Cerebellum (tissue), 4 donors: ENCODE measurements at places on chromosomes 12 and 14.

DNA sequence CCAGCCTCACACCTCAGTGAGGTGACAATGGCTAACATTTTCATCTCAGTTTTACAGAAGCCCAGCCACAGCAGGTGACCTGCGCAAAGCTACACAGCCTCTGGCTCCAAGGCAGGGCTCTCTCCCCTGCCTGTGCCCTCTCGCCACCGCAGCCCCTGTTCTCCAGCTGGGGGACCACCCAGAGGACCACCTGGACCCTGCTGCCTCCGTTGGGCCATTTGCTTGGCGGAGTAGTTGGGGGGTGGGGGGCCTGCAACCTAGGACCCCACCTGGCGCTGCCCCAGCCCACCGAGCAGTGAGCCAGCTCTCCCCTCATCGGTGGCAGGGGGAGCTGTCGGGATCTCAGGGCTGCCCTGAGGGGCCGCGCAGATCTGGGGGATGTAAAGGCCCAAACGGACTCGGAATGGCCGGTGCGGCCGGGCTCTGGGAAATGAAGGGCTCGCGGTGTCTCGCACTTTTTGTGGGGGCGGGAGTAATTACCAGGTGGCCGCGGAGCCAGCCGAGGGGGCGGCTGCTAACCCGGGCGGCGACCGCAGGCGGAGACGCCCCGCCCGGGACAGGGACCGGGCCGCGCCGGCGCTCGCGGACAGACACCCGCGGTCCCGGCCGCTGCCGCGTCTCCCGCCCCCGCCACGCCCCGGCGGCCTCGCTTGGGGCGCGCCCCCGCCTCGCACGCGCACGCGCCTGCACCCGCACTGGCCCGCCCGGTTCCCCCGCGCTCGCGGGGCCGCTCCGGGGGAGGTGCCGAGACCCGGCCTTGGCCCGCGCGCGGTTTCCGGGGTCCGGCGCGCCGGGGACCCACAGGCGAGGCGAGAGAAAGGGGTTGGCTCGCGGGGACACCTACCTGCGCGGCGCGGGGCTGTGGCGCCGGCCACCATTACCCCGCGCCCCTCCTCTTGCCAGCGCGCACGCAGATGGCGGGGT, 8.6 kb upstream of the GPR68 start:
- DNase-seq: peak; percentile 76

GRCh38 chr14:37082449-37082848, 90.0 kb downstream of the SLC25A21 start:
- no peak for DNase-seq

DNA sequence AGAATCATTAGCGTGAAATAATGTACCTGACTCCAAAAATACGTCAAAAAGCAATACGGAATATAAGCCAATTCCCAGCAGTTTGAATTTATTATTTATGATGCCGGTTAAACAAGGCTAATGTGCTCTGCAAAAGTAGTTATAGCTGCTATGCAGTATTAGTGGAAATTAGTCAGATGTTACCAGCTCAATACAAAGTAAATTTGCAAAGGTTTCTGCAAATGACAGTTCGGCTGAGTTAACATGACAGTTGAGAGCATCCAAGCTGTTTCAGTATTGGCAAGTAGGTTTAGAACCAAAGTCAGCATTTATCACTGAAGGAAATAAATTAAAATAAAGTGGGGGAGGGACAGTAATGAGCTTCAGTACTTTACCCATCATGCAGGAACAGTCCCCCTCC, 1665.8 kb upstream of the FLRT2 start:
- no peak for DNase-seq

DNA sequence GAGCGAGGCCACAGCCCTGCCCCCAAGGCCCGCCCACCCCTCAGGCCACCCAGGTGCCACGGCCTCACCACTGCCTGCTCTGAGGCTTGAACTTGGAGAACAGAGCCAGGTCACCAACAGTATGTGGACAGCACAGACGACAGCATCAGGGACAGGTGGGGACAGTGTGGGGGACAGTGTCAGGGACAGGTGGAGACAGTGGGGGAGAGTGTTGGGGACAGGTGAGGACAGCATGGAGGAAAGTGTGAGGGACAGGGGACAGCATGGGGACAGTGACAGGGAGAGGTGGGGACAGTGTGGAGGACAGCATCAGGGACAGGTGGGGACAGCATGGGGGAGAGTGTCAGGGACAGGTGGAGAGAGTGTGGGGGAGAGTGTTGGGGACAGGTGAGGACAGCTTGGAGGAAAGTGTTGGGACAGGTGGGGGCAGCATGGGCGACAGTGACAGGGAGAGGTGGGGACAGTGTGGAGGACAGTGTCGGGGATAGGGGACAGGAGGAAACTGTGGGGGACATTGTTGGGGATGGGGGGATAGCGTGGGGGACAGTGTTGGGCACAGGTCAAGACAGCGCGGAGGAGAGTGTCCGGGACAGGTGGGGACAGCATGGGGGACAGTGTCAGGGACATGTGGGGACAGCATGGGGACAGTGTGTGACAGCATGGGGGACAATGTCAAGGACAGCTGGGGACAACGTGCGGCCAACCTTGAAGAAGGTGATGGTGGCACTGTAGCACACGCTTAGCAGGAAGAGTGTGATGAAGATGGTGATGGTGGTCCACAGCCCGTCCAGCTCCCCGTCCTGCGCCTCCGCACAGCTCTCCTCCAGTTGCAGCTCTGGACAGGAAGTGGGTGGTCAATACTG, 114.9 kb downstream of the TMEM121 start:
- no peak for DNase-seq

- no peak for DNase-seq
Observed at GRCh38 chr14:51865953-51866747, 5.7 kb downstream of the GNG2 start.

DNA sequence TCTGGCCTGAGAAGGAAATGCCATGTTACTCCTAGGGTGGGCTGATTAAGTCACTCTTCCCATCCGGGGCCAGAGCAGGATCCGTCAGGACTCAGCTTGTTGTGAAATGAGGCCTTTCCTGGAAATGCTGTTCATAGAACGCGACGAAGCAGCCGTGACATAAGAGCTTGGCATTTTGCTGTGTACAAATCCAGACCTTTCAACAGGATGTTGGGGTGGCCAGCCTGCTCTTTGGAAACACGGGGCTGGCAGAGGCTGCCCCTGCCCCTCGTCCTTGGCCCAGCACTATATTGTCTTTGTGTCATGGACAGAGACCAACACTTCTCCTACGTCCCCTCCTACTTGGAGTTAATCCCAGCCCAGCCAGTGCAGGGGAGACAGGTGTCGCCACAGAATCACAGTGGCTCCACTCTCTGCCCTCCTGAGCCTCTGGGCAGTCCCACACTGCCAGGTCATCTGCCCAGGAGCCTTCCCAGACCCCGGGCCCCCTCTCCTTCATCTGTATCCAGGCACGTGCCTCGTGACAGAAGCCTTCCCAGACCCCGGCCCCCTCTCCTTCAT, 18.6 kb upstream of the EIF5 start:
- DNase-seq: no peak
